ENCODE measurements at places on chromosomes 12 and 14. TPM values are rescaled to one million over a fixed set of nuclear protein-coding genes. Genes with fewer than 3 reads are reported as not detected.

LRP1-AS gene
- total RNA-seq, result not detected

GRCh38 chr14:56708704-56709103 is 101.6 kb downstream of the OTX2 start:
- no peak for DNase-seq

- no peak for DNase-seq
These were observed 29.3 kb upstream of the RIN3 start for GRCh38 chr14:92484132-92484823.

DNA sequence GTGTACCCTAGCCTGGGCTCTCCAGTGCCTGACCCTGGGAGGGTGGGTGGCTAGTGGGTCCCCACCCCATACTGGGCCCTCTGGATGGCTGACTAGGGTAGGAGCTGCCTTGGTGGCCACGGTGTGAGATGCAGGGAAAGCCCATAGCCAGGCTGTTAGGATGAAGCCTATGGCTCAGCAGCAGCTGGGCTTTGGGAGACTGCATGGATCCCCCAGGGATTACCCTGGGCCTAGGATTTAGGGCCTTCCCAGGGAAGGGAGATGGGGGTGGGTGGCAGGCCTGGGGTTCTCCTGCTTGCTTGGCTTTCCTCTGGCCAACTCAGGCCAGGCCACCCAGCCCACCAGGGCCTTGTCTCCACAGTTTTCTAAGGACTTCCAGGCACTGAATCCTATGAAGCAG is 6.3 kb downstream of the GSTZ1 start:
- no peak for DNase-seq

GRCh38 chr12:5713599-5714081 is 231.4 kb downstream of the ANO2 start:
- DNase-seq, result no peak

- DNase-seq, result no peak
These were observed 83.4 kb downstream of the STXBP6 start for GRCh38 chr14:24966579-24966964.

BDKRB1 gene
- 2.1 TPM for total RNA-seq

Data from lower leg skin (tissue), 4 donors.